ENCODE measurements at places on chromosomes 4 and X.

DNA sequence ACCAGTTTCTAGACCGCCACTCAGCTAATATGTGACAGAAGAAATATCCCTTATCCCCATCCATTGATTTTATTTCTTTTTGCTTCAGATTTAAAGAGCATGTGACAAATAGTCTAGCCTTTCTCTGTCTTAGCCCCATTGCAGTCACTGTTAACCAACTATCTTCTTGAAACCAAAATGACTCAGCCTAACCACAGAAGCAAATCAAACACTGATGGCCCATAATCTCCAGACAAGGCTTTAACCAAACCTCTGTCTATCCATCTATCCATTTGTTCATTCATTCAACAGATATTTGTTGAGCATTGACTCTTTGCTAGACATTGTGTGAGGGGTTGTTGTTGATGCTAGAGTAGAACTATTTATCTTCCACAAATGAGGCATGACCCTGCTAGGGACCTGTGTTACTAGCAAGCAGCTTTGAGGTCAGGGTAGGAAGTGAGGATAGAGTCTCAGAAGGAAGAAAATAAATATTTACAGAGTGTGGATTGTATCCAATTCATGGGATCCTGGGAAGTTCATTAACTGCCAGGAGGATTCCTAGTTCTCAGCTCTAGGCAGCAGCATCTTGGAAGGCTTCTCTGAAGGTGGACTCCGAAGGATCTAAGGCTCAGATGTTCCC is 22.5 kb downstream of the HNRNPH2 start:
- no peak for DNase-seq

DNA sequence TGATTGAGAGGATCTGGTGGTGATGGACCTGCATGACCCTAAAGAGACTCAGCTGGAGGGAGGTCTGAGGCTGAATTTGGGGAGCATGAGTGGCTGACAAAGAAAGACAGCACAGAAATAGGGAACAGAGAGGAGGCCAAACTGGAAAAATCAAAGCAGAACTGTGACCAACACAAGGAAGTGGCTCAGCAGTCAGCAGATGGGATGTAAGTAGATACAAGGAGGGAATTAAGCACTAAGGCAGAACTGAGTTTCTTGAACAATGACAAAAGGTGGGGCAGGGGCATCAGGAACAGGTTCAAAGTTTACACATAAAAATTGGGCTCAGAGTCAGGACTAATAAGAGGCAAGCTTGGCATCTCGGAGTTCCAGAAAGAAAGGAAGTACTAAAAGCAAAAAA is 144.3 kb upstream of the KLF3 start:
- DNase-seq: no peak

DNA sequence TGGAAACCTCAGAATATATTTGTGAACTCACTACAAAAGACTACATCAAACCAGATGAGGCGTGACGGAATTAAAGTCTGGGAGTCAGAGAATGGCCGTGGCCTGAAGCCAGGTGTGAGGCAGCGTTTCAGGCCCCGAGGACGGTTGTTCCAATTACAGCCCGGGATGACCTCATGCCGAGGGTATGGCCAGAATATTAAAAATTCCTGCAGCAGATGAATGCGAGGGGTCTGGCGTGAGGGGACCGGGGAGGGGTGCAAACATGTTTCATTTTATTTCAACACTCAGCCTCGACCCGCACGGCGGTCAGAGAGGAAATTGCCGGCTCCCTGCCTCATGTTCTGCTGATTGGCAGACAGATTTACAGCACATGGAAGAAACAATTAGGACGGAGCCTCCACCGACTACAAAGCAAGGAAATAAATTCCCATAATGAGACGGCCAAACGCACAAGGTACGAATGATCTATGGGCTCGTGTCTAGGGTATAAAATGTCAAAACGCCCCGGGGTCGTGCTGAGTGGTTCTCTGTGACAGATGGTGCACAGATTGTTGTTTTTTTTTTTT is 289.7 kb downstream of the SHOX start:
- no peak for DNase-seq

GRCh38 chrX:96004386-96004785 is 680.3 kb upstream of the DIAPH2 start:
- no peak for DNase-seq

GRCh38 chr4:139533511-139533910 is 22.5 kb downstream of the SETD7 start:
- DNase-seq: no peak

GRCh38 chr4:162847945-162848549 is 318.6 kb downstream of the NAF1 start:
- DNase-seq: no peak

DNA sequence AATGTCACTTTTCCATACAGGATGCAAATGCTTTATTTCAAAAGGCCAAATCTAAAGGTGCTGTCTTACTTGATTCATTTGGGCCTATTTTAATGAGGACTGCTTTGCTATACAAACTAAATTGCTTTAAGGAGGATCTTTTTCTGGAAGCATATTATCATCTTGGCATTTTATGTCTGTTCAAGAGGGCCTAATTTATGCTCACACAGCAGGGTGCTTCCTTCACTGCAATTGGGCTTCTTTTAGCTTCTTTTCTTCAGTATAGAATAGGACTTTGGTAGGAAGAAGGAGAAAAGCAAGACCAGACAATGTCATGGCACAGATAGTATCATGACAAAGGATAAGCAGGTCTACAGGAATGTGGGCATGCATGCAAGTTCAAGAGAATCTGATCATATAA is 222.4 kb upstream of the ANKRD50 start:
- no peak for DNase-seq

- no peak for DNase-seq
Observed at GRCh38 chr4:68462691-68463090, 15.4 kb downstream of the TMPRSS11E start.

DNA sequence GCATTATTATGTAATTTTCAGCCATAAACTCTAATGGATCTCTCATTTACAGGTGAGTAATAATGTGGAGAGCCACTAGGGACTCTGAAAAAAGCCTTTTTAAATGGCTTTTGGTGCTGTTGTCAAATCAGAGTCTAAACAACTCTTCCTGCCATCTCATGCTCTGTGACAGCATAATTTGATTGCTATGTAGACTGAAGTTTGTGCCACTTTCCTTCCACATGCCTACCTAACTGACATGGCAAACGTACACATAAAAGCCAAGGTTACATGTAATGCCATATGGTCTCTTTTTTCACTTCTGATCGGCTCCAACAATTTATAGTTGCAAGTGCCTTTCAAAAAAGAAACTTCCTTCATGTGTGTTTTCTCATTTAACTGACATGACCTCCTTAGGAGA is 94.3 kb downstream of the SH2D1A start:
- DNase-seq: no peak

DNA sequence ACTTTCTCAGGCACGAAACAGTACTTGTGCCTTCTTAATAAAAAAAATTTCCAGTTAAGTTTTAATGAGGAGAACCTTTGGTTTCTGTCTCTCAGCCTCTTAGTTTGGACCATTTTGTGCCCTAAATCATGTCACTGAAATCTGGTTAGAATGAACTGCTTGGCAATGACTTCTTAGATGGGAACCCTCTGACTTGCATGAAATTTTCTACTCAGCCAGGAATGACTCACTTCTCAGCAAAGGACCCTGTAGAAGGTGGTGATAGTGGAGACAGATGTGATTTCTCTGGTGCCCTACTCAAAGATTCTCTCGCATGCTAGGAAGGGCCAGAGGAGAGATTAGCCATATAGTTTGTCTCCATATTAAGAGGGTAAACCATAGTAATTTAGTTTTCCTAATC is 50.5 kb downstream of the RASL11B start:
- no peak for DNase-seq

DNA sequence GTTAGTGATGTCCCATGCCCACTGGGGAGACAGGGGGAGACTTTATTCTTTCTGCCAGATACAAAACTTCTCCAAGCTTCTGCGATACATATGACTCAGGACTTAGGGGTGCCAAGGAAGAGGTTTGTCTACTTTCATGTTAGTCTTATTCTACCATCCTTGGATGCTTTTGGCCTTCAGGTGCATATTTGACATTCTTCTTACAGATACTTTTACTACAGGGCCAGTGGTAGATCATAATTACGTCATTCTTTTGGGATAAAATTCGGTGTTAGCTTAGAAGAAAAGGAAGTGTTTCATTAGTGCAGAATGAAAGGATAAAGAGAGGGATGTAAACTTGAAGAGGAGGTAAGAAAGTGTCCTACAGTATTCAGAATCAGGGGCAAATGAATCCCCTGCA is 245.2 kb downstream of the THOC2 start:
- DNase-seq: no peak

DNA sequence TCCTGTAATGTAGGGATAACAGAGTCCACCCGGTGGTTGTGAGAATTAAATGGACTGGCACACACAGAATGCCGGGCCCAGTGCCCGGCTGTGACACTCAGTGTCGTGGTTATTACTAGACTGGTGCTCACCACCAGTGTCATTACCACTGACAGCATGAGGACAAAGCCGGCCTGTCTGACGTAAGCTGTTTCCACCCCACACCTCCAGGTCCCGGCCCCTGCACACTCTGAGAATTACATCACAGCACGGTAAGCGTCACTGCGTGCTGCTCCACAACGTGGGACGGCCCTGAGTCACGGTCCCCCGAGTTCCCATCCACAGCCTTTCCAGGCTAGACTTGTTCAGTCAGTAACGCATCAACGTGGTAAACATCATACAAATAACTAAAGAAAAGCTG is 22.9 kb downstream of the FAT1 start:
- peak; percentile 42 for DNase-seq

- DNase-seq: no peak
Observed at GRCh38 chrX:20132666-20133065, 9.0 kb downstream of the EIF1AX start.

DNA sequence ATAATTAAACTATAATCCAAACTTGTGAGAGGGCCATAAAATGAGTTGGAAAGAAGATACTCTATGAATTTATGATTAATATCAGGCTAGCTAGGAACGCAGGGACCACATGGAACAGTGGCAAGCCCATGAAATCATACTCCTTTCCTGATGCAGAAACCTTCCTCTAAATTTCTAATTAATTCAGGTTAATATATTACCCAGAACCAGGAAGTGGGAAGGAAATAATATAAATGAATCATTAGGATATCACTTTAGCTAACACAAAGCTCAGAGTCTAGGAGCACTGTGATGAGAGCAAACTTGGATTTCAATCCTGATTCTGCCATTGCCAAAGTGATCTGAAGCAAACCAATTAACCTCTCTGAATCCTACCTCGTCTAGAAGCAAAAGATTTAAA is 68.0 kb downstream of the IQCM start:
- no peak for DNase-seq

All from frontal cortex (tissue), 4 donors.